ENCODE measurements at places on chromosomes 13 and 19.
A peak's percentile ranks its signal among the peaks of the same experiment; 100 is the strongest.

- no peak for DNase-seq
Measured at GRCh38 chr13:113141601-113141970, 16.9 kb upstream of the PROZ start.

- DNase-seq: no peak
Measured at GRCh38 chr19:4988770-4989251, 19.9 kb downstream of the KDM4B start.

GRCh38 chr13:24124789-24125476, 35.6 kb upstream of the SPATA13 start:
- DNase-seq: no peak

- DNase-seq: no peak
Measured at GRCh38 chr13:30676672-30677071, 58.7 kb upstream of the ALOX5AP start.

DNA sequence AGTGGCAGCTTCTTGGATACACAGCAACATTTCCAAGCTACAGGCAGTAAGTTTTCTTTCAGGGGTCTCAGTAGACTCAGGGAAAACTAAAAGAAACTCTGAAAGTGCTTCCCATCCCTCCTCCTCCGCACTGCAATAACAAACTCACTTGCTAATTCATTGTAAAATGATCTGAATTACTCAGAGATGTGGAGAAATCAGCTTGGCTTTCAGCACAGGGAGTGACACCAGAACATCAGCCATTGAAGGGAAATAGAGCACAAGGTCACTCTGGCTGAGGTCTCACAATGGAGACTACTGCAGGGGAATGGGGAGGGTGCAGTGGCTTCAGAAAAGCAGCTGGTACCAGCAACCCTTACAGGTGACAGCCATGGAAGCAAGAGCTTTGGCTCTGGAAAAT, 137.3 kb upstream of the SERP2 start:
- DNase-seq: no peak

DNA sequence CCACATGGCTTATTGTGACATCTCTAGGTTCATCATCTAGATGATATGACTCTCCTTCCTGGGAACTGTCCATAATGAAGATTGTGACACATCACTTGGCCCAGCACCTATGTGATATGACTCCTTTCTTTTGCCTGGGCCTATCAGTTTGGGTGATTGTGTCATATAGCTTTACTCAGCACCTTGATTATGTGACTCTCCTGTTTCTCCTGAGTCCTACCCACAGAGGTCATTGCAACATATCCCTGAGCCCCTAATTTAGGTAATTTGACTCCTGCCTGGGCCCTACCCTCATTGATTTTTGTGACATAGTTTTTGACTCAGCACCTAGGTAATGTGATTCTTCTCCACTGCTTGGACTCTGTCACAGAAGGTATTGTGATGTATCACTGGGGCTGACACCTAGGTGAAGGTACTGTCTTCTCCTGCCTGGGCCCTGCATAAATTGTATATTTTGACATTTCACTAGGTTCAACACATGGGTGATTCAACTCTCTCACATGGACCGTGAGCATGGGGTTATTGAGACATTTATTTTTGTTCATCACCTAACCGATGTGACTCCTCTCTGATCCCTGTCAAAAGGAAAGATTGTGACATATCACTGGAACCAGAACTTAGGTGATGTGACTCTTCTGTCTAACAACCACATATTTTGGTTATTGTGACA, 26.2 kb upstream of the ZNF254 start:
- DNase-seq: no peak

- DNase-seq: no peak
Measured at GRCh38 chr13:78610381-78610883, 7.1 kb upstream of the POU4F1 start.

GRCh38 chr13:41229356-41229755, 34.0 kb downstream of the MTRF1 start:
- no peak for DNase-seq

DNA sequence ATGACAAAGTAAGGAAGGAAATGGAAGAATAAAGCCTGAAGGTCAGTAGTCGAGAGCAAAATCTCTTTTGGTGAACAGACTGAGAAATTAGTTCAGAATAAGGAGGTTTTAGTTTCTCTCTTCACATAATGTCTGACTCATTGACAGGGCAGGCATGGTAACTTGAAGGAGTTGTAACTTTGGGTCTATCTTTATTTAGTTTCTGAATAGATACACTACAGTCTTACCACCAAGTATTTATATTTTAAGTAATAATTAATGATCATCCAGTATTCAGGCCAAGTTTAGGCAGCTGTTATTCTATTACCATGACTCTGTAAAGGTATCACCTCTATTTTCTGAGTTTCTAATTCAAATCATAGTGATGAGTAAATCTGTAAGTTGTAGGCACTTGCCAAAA, 219.9 kb downstream of the SPRY2 start:
- no peak for DNase-seq

DNA sequence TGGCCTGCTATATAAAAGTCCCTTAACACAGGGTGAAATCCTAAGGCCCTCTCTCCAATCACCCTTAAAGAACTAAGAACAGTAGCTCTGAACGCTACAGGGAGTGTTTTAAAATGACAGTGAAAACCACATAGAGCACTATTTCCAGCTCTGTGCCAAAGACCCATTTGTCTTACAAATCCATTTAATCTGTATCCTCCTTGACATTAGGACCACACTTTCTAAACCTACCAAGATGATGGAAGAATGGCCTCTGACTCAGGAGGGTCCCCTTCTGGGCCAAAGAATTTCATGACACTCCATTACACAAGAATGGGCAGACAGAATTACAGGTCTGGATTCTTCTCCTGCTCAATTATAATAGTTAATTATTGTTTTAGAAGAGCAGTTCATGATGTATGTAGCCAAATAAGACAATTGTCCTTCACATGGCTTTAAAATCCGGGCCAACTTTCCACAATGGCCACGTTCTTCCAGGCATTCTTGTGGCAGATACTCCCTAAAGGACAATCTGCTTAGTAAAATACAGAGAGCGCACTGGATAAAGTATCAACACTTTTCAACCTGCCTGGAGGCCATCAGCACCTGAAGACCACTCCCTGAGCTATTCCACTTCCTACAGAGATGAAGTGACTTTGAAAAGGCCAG, 61.0 kb downstream of the STK24 start:
- DNase-seq: no peak

DNA sequence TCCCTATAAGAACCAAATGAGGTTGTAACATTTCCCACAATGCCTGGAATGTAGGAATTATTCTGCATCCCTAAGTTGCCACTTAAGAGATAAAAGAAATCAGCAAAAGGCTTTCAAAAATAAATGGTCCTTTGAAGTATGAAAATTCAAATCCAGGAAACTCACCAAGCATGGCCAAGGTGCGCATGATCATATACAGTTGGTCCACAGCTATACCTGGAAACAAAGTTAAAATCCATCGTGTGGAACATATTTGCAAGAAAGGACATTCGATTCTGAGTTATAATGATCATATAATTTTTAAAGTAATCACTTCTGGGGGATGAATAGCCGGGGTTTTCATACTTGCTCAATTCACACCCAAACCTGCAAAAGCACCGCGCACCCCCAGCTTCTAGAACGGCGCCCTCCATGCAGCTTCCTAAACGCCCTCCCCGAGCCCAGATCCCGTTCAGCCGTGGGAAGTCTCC, 525 bp downstream of the CARS2 start:
- DNase-seq: peak; percentile 23

DNA sequence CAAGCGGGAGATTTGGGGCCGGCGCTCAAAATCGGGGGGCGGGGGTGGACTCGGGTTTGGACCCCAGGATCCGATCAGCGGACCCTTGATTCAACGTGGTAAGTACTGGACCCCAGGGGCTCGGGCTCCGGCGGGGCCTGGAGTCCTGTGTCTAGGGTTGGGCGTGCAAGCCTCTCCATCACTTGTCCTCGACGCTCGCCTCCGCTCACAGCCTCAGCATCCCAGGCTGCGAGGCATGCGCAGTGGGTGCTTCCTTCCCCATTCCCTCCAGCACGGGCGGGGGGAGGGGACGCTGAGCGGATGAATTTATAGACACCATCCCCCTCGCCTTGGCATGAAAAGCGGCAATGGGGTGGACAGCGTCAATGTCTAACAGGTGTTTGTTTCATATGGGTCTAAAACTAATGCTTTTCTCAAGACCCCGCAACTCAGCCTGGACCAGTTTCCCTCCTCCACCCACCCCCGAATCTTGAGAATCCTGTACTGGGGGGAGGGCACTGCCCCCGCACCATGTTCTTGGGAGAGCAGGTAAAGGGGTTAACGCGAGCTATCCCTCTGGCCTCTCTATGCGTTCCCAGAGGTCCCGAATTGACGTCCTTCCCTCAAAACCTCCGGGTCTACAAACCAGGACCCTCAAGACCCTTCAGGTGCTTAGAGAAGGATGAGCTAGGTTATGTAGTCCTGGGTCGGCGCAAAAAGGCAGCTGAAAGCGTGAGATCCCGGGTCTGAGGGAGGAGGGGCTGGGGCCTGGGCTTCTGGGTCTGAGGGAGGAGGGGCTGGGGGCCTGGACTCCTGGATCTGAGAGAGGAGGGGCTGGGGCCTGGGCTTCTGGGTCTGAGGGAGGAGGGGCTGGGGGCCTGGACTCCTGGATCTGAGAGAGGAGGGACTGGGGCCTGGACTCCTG, 579 bp downstream of the CPT1C start:
- DNase-seq: no peak

GRCh38 chr19:49807058-49807903, 5.8 kb downstream of the FUZ start:
- DNase-seq: peak; percentile 73

DNA sequence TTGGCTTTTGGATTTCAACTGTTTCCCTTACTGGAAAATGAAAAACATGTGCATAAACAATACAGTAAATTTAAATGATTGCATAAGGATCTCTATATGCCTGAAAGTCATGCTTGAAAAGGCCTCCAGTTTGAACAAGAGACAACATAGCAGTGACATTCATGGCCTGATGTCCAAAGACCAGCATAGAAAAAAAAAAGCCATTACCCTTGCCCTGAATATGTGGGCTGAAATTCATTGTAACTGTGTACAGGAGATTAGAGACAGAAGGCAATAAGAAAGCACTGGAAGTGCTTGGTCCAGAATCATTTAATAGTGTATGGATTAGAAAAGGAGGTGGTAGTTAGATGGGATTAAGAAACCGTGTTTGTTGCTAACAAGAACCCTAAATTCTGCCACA, 15.4 kb downstream of the MIR17HG start:
- DNase-seq: no peak

GRCh38 chr13:31986676-31987470, 44.7 kb upstream of the FRY start:
- DNase-seq: no peak

DNA sequence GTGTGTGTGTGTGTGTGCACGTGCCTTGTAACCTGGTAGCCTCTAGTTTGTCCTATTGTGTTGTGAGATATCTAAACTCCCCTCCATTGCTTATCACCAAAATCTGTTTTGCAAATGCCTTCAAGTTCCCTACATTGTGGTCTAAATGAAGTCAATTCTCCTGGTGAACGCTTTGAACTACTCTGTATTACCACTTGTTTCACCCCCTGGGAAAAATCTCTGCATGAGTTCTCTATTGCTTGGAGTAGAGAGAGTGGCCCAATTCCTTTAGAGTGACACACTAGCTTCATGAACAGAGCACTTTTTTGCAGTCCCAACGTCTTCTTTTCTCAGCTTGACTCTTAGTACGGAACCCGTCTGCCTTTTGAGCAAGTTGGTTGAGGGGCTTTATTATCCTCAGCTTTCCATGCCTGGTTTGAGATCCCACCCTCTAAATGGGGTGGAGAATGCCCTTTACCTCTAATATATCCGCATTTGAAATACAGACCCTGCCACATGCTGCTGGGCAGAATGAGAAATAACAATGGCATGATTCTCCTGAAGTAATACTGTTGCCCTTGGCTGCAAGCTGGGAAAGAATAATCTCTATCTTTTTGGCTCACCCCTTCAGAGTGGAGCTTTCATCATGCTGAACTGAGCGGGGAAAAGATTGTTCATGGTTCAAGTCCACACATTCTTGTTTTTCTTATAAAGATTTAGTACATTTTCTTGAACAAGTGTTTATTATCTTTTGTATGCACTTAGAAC, 2545.3 kb downstream of the PCDH9 start:
- DNase-seq: no peak

DNA sequence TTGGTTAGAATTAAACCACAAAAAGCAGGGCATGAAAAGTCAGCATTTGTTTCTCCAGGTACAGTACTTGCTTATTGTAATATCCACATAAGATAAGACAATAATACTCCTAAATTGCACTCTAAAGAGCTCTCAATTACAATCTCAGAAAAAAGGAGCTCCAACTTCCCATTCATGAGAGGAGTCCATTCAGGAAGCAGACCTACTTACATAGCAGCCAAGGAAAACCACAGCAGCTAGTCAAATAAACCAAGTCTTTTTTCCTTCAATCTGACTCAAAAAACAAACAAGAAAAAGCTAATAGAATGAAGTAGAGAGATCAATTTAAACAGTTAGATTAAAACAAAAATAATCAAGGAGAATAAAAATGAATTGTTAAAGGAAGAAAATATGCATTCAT, 885.2 kb upstream of the SLITRK6 start:
- peak; percentile 4 for DNase-seq

Data from KBM-7 (cell line).